Activated naive CD4-positive, alpha-beta T cell (primary cell): ENCODE measurements at places on chromosomes 7 and 10.

GRCh38 chr7:100779359-100779758, 46.0 kb downstream of the ZAN start:
- no peak for DNase-seq

GRCh38 chr10:102112210-102112817, 7.9 kb downstream of the LDB1 start:
- no peak for DNase-seq

- no peak for DNase-seq
Observed at GRCh38 chr10:116082206-116082605, 190.8 kb downstream of the GFRA1 start.

GRCh38 chr10:82866424-82867020, 991.5 kb downstream of the NRG3 start:
- no peak for DNase-seq

DNA sequence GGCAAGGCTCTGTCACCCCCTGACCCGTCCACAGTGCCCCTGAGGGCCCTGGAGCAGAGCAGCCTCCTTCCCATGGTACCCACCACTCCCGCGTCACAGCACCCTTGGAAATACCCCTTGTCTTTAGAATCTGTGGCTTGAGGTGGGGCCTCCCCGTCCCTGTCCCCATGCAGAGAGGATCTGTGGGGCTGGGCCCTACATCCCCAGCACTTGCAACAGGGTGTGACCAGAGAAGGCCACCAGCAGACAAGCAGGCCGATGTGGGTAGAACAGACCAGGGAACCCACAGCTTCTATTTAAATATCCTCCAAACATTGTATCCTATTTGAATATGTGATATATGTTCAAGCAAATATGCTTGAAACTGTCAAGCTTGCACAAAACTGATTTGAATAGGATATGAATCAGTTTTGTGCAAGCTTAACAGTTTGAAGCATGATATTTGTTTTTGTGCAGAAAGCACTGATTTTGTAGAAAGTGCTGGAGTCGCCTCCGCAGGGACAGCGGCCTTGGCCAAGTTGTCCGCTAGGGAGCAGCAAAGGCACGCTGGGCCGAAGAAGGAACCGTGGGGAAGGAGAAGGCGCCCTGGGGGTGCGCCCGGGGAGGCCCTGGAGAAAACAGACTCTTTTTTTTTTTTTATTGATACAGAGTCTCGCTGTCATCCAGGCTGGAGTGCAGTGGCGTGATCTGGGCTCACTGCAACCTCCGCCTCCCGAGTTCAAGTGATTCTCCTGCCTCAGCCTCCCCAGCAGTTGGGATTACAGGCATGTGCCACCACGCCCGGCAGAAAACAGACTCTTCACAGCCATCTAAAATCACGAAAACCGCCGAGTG, 2.2 kb downstream of the CFAP46 start:
- no peak for DNase-seq

GRCh38 chr7:72223351-72223750, 188.8 kb downstream of the CALN1 start:
- DNase-seq = no peak

DNA sequence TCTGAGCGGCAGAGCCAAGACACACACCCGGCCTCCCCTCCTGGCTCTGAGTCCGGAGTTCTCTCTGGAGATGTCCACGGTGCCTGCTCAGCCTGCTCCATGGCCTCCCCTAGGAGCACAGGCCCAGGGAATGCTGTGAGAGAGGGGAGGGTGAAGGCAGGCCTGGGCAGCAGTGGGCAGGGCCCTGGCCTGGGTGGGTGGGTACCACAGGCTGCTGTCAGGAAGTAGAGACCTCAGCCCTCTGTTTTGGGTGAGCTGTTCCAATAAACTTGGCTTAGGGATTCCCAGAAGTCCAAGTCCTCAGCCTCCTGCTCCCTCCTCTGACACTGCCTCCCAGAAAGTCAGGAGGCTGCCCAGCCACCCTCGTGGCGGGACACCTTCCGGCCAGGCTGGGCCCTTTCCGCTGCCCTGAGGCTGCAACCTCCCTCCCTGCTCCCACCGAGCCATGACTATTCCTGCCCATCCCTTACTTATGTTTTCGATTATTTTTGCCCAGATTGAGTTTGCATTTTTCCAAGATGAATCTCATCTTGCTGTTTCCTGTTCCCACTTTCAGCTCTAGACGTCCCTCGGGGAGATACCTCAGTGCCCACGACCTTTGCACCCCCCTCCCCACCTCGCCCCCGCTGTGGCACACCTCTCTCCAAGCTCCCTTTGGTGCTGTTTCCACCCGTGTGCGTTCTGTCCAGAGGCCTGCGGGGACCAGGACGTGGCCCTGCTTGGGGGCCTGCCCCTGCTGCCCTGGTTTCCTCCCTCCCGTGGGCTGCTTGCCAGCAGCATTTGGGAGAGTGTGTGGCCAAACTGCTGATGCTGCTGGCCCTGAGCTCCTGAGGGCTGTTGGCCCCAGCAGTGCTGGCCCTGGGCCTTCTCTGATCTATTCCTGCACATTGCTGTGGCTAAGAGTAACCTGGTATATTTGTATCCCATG, 5.8 kb upstream of the POLM start:
- DNase-seq = no peak
